NCI-H460 (cell line): ENCODE measurements at places on chromosomes 5 and 9. TPM values are rescaled to one million over a fixed set of nuclear protein-coding genes. Genes with fewer than 3 reads are reported as not detected.

The KCTD16 gene
- 2.0 and 2.8 TPM in 2 replicates for total RNA-seq

DNA sequence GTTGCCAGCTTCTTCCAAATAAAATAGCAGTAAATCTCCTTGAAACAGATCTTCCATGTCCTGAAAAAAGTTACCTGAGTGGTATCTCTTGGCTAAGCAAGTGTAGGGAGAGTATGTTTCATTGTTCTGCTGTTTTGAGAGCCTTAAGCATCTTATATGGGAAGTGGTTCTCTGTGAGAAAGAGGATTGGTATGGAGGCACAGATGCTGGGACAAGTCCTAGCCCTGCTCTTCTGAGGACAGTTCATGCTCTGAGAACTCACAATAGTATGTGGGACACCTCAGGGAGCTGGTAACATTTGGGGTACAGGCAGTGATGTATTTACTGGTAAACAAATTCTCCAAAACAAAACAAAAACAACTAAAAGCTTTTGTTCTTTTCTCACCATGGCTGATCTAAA lies 2.0 kb downstream of the PPP3R2 start:
- DNase-seq, result no peak

GRCh38 chr9:121383715-121384114 lies 13.7 kb upstream of the STOM start:
- DNase-seq, result no peak

DNA sequence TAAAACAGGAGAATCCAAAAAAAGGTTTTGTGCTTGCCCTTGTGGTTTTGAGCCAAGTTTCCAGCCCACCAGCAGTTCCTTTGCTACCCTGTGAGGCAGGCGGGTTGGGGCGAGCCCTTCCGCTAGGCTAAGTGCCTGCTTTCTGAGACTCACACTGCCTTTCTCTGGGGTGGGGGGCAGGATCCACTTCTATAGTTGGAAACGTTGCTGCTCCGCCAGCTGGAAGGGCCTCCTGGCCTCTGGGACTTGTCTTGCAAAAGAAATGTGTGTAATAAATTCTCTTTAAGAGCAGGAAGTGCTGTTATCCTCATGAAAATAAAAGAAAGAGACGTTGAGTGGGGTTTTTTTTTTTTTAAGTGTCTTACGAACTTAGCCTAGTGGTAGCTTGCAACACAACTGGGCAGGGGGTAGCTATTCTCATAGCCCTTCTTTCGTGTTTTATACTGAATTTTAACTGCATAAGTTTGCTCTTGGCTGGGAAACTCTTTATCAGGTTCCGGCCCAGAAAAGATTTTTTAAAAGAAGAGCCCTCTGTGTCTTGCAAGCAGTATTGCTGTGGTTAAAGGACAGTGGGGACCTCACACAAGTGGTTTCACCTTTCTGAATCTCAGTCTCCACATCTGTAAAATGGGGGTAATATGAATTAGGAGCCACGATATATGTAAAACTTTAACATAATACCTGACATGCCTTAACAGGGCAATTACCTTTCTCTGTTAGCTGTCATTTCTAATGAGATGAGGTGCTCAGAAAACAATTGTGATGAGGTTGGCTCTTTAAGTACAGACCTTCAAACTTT lies 19.8 kb downstream of the JADE2 start:
- no peak for DNase-seq

DNA sequence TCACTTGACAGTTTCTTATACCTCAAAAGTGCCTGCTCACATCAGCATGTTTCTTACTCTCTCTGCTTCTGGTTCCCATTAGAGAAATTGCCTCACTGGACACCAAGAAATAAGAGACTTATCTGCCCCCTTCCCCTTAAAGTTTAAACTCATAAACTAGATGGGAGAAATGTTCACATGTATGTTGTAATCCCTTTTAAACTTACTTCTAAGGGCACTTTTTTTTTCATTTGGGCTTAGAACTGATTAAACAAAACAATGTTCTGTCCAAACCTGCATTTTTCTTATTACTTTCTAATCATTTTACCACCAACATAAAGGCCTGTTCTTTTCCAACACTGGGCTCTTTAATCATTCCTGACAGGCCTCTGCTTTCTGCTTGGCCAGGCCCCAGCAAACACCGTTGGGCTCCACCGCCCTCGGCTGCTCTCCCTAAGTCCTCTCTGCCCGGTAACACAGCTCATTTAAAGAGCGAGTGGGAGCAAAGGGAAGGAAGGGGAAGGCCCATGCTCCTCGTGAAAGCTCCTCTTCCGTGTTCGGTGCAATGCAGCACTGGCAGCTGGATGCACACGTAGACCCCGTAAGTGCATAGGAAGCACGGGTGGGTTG lies 53.4 kb downstream of the ROR2 start:
- DNase-seq, result no peak

The PCDHB3 gene
- total RNA-seq, result 0.12 and 0.14 TPM in 2 replicates

- no peak for DNase-seq
These were observed 68.0 kb downstream of the FREM1 start for GRCh38 chr9:14842269-14842668.

The TRIM7 gene
- 46.8 and 54.3 TPM in 2 replicates for total RNA-seq

GRCh38 chr5:140329739-140330481 lies 16.5 kb downstream of the HBEGF start:
- no peak for DNase-seq
